Stimulated activated CD4-positive, alpha-beta T cell treated with anti-CD3 and anti-CD28 coated beads, TNF-alpha, amount 100 ng/mL, for 48 hours (primary cell): ENCODE measurements at places on chromosomes 12 and 14.

DNA sequence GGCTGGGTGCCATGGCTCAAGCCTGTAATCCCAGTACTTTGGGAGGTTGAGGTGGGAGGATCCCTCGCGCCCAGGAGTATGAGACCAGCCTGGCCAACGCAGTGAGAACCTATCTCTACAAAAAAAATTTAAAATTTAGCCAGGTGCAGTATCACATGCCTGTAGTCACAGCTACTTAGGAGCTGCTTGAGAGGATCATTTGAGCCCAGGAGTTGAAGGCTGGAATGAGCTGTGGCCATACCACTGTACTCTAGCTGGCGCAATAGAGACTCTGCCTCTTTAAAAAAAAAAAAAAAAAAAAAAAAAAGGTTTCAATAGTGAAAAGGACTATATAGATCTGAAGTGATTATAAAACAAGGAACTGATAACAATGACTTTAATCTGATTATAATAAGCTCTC lies 13.5 kb downstream of the PSMA3 start:
- DNase-seq: no peak

GRCh38 chr12:113127791-113128199 lies 7.8 kb downstream of the RASAL1 start:
- no peak for DNase-seq

GRCh38 chr12:42779186-42779859 lies 189.8 kb upstream of the PRICKLE1 start:
- no peak for DNase-seq

DNA sequence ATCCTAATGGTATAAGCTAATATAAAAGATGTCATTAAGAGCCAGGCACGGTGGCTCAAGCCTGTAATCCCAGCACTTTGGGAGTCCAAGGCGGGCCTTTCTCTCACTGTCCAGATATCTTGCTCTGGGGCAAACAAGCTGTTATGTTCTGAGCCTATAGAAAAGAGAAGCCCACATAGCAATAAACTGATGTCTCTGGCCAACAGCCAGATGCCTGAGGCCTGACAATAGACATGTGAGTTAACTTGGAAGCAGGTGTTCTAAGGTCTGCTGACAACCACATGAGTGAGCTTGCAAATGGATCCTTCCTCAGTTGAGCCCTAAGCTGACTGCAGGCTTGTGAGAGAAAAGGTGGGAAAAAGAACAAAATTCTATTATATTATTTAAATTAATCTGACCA lies 25.0 kb downstream of the YAF2 start:
- DNase-seq: no peak

DNA sequence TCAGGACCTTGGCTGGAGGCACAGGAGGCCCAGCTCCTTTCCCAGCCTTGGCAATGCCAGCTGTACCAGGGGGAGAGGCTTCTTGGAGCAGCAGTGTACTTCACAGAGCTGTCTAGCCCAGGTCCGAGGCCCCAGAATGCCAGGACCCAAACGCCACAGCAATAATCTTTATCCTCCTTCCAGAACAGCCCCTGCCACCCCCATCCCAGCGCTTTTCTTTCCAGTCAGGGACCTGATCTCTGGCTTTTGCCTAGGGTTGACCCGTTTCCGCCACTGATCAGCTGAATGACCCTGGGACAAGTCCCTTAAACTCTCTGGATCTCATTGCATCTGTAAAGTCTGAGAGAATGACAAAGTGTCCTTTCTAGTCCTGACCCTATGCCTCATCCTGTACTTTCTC lies 5.1 kb downstream of the LAG3 start:
- no peak for DNase-seq

GRCh38 chr14:54691525-54692283 lies 124.8 kb downstream of the SAMD4A start:
- peak; percentile 26 for DNase-seq

- no peak for DNase-seq
Measured at GRCh38 chr12:48072266-48072665, 33.6 kb downstream of the SENP1 start.

GRCh38 chr12:69519871-69520270 lies 49.7 kb downstream of the FRS2 start:
- no peak for DNase-seq

GRCh38 chr12:3872800-3873636 lies at the start of gene PARP11:
PARP11 (minus strand) TSS chr12:3873399; CDS start chr12:3873229, 170 bp downstream.
- DNase-seq: peak; percentile 95

GRCh38 chr12:46210873-46211439 lies 57.9 kb downstream of the SLC38A1 start:
- no peak for DNase-seq

- no peak for DNase-seq
Measured at GRCh38 chr12:28799348-28799747, 349.7 kb upstream of the FAR2 start.

- DNase-seq: no peak
Measured at GRCh38 chr12:54195737-54196347, 7.1 kb upstream of the SMUG1 start.

DNA sequence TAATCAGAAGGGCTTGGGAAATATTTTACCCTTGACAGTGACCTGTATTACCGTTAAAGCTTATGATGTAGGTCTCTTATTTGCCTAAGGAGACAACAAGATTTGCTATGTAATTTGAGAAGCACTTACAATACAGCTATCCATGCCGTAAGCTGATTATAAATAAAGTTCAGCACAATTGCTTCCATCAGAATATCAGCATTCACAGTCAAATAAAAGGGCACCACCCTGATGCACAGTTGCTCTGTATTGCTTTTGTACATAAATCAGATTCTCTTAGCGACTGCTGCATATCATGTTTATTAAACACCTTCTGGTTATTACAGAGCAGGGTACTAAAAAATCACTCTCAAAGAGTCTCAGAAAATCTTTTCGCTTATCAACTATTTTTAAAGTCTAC lies 67.3 kb upstream of the VRK1 start:
- no peak for DNase-seq

DNA sequence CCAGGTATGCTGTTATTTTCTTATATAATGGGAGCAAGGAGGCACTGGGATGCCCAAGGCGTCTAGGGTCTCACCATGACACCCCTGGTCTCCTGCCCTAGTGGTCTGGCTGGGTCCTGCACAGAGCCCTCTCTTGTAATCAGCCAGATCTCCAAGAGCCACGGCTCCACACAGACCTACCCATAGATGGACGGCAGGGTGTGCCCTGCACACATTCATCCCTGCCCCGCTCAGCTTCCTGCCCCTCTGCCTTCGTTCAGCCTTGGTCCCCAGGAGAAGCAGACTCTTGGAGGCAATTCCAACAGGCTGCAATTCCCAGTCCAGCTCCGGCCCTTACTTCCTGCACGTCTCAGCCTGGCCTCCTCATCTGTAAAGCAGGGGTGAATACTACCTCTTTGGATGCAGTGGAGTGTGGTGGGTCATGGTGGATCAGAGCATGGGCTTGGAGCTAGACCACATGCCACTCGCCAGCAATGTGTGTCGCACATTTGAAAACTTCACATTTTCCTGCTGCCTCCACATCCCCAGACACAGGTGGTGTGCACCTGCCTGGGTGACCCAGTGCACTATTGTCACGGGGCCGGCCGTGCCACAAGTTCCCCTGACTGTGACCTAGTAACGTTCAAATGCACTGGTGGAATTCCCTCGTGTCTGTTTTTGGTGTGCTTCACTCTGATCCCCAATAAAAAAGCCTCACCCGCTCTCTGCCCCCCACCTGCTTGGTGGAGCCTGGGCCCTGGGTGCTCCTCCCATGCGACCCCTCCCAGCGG lies 171.1 kb upstream of the PRMT8 start:
- no peak for DNase-seq

DNA sequence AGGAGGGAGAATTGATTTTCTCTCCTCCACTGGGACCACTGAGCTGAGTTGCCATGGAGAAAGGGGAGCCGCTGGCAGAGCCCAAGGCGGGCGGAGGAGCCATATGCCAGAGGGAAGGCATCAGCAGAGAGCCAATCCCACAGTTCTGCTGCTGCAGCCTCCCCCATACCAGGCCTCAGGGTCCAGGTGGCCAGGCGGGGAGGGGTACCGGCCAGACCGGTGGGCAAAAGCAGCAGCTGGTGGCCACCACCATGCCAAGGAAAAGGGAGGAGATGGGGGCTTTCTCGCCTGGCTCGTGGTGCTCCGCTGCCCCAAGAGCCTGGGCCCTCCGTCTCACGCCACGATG lies 72.8 kb downstream of the PITPNM2 start:
- no peak for DNase-seq

- no peak for DNase-seq
Measured at GRCh38 chr14:53605562-53605961, 351.1 kb downstream of the BMP4 start.

GRCh38 chr14:73751157-73751691 lies 37.0 kb upstream of the PNMA1 start:
- DNase-seq: no peak

GRCh38 chr12:113879658-113880057 lies 86.5 kb downstream of the RBM19 start:
- no peak for DNase-seq

DNA sequence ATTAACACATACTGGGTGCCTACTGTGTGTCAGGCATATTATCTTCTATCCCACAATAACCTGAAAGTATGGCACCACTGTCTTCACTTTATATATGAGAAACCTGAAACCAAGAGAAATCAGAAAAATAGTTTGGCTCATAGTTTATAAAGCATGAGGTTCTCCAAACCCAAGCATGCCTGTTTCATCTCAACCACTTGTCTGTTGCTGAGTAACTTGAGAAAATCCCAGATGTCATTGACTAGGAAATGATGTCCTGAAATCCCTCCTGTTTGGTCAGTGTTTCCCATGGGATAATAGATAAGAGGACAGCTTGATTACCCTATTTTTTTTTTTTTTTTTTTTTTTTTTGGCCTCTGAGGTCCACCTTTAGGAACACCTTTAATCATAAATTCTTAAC lies 2.6 kb upstream of the IFNG-AS1 start:
- DNase-seq: no peak

GRCh38 chr14:74364271-74364880 lies 16.1 kb downstream of the VRTN start:
- DNase-seq: no peak

DNA sequence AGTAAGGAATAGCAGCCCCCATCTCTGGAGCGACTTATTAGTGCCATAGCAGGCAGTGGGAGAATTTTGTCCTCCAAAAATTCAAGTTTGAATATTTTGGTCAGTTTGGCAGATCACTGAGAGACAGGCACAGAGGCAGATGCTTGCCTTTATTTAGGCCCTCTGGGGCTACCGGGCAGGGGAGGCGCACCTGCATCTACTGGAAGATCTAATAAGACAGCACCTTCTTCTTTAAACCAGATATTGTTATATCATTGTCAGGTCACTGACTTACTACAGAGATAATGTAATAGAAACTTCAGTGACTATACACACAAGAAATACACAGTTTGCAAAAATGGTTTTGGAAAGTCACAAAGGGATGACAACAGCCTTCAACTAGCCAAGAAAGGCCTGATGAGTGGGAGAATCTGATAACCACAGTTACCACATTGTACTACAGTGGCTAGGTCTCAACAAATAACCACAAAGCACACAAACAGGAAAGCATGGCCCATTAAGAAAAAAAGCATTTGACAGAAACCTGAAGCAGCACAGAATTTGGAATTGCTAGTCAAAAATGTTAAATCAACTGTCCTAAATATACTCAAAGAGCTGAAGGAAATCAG lies 56.8 kb downstream of the CDK17 start:
- no peak for DNase-seq

GRCh38 chr12:122976648-122976975 lies 1.6 kb downstream of the OGFOD2 start:
- DNase-seq: no peak

DNA sequence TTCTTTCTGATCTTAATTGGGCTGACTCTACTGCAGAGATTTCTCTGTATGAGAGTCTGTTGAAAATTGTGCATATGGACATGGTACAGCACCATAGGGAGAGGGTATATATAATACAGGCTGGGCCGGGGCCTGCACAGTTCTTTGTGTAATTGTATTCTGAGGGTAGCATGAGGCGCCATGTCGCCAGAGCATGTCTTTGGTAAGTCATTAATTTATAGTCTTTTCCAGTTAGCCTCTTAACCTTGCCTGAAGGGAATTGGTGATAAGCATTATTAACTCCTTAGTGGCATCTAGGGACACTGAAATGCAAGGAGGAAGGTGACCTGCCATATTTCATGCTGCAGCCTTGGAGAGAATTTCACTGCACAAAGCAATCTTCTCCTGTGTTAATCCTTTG lies 569.9 kb downstream of the TMTC2 start:
- no peak for DNase-seq

GRCh38 chr14:22471545-22472121 lies 117.4 kb downstream of the DAD1 start:
- no peak for DNase-seq

DNA sequence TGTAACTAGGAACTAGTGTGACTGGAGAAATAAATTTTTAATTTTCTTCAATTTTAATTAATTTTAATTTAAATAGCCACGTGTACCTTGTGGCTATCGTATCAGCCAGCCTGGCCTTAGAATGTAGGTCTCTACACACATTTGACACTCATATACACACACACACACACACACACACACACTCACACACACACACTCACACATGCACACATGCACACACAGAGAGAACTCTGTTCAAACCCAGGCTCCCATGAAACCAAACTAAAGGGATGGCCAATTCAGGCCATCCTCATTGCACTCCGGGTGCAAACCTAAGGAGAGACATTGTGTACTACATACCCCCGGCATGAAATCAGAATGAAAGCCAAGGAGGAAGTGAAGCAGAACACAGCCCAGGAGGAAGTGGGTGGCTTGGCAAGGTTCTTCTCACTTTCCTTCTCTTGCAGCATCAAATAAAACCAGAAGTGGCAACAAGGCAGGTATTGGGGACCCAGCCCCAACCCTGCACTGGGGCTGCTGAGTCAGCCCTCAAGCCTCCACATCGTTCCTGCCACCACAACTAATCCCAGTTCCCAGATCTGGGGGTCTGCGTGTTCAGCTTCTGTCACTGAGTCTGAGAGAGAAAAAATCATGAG lies 26.2 kb upstream of the CHPT1 start:
- DNase-seq: no peak

DNA sequence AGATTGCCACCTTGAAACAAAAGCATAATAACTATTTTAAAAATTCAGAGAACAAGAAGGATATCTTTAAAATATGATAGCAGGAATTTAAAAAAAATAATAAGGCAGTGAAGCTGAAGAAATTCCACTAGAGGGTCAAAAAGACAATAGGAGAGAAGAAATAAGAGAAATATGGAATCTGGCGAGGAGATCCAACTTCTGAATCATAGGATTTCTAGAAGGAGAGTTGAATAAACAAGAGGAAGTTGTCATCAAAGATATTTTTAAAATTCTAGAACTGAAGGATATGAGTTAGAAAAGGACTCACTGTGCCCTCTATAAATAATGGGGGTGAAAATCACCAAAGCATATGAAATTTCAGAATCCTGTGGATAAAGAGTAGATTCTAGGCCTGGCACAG lies 26.8 kb upstream of the TOMM20L start:
- DNase-seq: no peak
